Brain pericyte (primary cell): ENCODE measurements at places on chromosomes 7 and 10.

DNA sequence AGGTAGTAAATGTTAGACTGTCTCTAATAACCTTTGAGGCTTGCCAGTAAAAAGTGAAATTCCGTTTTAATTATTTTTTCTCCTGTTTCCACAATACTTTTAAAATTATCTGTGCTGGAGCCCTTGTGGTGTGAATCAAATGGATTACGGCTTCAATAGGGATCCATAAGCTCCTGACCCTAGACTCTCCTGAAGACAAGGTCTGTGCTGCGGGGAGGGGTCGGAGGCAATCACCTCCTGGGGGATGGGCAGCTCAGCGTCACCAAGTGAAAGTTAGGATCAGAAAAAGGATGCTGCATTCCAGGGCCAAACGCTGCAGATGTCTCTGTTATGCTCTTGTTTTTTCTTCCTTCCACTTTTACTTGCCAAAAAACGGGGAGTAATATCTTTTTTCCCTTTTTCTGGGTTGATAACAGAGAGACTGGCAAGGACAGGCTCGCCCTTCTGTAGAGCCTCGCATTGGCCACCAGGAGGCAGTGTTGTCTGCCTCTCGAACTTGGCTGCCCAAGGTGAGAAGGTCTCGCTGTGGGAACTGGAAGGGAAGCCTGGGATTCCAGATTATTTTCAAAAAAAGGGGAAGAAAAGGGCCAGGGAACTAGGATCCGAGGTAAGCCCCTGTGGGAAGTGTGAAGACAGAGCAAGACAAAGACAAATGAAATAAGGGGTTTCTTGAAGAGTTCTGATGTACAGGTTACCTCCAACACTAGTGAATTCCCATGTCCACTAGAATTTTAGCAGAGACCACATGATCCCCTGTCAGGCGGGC lies 621.9 kb downstream of the ACTR3B start:
- no peak for DNase-seq

- no peak for DNase-seq
Observed at GRCh38 chr7:74030861-74031260, 2.9 kb downstream of the ELN start.

DNA sequence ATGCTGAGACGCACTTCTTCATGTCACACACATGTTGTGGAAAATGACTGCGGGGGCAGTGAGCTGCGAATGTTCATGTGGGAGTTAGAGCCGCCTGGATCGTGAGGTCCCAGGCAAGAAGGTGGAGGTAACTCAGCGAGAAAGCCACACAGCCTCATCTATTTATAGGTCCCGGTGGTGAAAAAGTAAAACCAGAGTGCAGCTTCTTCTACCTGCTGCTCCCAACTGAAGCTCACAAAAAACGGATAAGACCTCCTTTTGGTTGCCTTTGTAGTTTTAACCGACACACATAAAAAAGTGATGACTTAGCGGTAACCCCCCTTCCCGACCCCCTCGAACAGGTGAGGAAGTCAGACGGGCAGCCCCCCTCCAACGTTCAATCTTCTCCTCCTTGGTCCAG lies 276.9 kb downstream of the GATA3 start:
- DNase-seq = no peak

- DNase-seq = no peak
Observed at GRCh38 chr7:140035400-140036223, 27.1 kb downstream of the PARP12 start.

DNA sequence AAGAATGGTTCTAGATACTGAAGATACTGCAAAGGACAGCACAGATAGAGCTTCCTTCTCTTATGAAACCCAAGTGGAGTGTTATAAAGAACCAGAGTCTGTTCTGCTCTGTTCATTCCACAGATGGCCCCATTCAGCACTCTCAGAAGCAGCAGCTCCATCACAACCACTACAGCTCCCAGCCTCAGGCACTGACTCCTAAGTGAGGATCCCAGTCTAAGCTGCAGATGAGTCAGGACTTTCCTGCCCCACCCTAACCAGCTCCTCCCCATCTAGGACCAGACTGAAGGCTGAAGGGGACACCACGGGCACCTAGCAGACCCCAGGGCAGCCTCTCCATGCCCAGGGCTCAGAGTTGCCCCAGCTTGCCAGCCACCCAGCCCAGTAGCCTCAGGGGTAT lies 379.8 kb downstream of the GRID1 start:
- DNase-seq = no peak

GRCh38 chr7:82015751-82016150 lies 245.9 kb upstream of the HGF start:
- no peak for DNase-seq

- DNase-seq = no peak
Observed at GRCh38 chr7:5222841-5223411, 32.9 kb downstream of the WIPI2 start.

GRCh38 chr10:35691522-35692236 lies 49.6 kb upstream of the FZD8 start:
- no peak for DNase-seq
